ENCODE measurements at places on chromosomes 3 and 15. TPM values are rescaled to one million over a fixed set of nuclear protein-coding genes. Genes with fewer than 3 reads are reported as not detected.

GRCh38 chr15:98779463-98780071, 131.2 kb downstream of the IGF1R start:
- peak; percentile 87 for DNase-seq

Gene SI
- total RNA-seq, result not detected

DNA sequence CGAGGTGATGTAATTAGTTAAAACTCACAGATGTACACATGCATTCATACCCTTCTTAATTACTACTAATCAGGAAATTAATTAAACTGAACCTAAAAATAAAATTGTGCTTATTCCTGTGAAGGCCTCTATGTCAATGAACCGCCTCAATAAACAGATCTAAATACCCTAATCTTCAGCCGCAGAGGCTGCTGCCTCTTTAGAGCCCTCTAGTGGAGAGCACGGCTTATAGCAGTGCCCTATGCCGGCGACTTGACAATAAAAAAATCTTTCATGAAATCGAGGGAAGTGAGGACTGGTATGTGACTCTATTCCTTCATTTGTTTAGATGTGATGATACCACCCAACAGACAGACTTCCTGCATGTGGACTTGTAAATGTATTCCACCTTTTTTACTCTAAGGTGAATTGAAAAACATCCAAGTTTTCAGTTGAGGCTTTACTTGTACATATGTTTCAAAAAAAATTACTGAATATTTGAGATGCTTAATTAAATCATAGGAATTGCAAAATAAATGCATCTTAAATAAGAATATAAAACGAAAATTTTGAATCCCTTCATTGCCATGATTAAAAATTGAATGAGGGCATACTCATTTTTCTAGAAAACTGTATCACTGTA, 8.3 kb upstream of the EPHA3 start:
- DNase-seq, result peak; percentile 52

- DNase-seq, result no peak
Observed at GRCh38 chr3:37694284-37694675, 167.4 kb upstream of the CTDSPL start.

- DNase-seq, result no peak
Observed at GRCh38 chr15:63070681-63071129, 28.2 kb downstream of the TPM1 start.

GRCh38 chr3:12999147-13000140, 73.8 kb downstream of the IQSEC1 start:
- DNase-seq, result no peak

Gene PLSCR2
- not detected for total RNA-seq

DNA sequence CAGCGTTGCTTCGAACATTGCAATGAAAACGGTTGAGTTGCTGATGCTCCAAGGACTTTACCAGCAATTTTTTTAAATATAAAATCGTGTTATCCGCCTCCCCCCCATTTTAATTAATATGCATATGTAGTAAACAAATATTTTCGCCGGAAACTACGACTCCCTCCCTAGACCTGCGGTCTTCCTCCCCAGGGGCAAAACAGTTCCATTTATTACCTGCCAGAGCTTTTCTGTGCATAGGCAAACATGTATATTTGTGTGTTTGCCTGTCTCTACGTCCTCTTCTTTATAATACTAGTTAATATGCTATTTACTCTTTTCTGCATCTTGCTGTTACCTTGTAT, 593 bp upstream of the RSL24D1 start:
- no peak for DNase-seq

Data from activated CD4-positive, alpha-beta T cell treated with anti-CD3 and anti-CD28 coated beads for 36 hours (primary cell).